ENCODE measurements at places on chromosomes 7 and 10. TPM values are rescaled to one million over a fixed set of nuclear protein-coding genes. Genes with fewer than 3 reads are reported as not detected.

The UNC5B gene
- 0.10 TPM for total RNA-seq

The MNX1 gene
- not detected for total RNA-seq

The WDR86 gene
- total RNA-seq: not detected

The KNDC1 gene
- 0.54 TPM for total RNA-seq

The PRPS1L1 gene
- total RNA-seq: not detected

The HMX2 gene
- not detected for total RNA-seq

The TAS2R3 gene
- 0.99 TPM for total RNA-seq

DNA sequence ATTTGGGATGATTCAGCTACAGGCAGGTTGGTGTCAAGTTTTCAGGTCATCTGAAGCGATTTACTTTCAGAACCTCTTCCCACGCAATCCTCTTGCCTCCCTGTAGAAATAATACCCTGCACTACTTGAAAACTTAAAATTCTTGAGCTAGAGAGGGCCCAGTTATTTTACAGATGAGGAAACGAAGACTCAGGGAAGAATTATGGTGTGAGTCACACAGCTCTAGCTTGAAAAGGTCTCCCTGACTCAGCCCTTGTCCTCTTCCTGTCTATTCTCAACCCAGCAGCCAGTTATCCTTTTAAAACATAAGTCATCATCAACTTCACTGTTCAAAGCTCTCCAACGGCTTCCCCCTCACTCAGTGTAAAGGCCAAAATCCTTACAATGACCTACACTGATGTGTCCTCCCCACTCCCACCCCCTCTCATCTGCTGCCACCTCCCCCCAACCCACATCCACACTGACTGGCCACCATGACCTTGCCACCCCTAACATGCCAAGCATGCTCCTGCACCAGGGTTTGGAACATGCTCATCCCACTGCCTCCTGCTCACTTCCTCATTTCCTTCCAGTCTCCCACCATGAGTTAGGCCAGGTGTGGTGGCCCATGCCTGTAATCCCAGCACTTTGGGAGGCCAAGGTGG is 3.4 kb downstream of the DNMBP start:
- no peak for DNase-seq

GRCh38 chr10:78899996-78900714 is 168.6 kb upstream of the ZMIZ1 start:
- DNase-seq: no peak

- DNase-seq: no peak
Measured at GRCh38 chr7:27418541-27418940, 175.9 kb downstream of the EVX1 start.

DNA sequence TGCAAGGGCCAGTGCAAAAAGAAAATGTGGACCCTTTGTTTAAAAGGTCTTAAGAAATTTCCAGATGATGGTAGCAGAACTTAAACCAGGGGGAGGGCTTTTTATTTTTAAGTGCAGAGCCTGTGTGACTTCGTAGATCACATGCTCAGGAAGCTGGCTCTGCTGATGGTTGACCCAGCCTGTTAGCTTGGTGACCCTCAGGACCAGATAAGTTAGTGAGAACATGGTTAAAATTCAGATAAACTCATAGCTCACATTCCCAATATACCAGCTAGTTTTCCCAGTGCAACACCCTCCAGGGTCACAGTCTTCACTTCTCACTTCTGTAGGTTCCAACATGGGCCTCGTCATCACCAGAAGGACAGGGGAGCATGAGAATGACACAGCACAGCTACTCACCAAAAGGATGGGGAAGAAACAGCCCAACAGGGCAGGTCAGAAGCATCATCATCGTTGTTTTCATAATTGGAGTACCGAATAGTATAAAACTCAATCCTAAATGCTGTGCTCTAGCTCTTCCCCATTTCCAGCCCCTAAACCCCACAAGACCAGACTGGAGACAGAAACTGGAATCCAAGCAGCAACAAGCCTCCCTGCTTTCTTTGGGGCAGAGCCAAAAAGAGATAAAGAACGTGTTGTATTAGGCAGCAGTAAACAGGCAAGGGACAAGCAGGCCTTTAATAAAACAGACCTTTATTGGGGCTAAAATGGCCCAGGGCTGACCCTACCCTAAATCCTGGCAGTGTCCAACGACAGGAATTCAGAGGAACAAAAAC is 102.2 kb upstream of the ANKRD1 start:
- no peak for DNase-seq

- DNase-seq: no peak
Measured at GRCh38 chr7:45233249-45233775, 75.7 kb downstream of the RAMP3 start.

GRCh38 chr10:86402283-86402941 is 35.8 kb upstream of the GRID1 start:
- no peak for DNase-seq

DNA sequence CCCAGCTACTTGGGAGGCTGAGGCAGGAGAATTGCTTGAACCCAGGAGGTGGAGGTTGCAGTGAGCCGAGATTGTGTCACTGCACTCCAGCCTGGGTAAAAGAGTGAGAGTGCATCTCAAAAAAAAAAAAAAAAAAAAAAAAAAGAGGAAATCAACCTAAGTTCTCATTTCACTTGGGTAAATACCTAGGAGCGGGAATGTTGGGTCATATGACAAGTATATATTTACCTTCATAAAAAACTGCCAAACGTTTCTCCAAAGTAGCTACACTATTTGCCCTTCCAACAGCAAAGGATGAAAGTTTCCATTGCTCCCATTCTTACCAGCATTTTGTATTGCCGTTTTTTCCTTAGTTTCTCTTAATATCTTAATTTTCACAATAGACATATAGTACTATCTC is 9.8 kb downstream of the P4HA1 start:
- DNase-seq: no peak

GRCh38 chr7:139341776-139342226 is 664 bp downstream of the FMC1 start:
- no peak for DNase-seq

GRCh38 chr7:108290459-108291151 is 160.4 kb upstream of the LAMB4 start:
- no peak for DNase-seq

DNA sequence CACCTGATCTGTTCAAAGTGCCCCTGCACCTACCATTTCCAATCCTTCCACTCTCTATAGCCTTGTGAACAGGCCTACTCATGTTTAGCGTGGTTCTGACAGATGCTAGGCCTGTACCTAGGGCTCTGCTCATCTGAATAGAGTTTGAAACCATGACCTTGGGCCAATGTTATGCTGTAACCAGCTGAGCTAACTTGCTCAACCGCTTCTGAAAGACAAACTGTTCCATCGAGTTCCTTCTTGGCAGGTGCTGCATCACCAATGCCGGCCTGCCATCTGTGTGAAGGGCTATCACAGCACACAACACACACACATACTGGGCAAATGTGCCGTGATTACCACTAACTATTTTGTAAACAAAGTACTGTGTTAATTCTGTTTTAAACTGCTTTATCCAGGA is 419.0 kb upstream of the GALNT17 start:
- no peak for DNase-seq

- no peak for DNase-seq
Measured at GRCh38 chr10:11586170-11586569, 25.3 kb downstream of the USP6NL start.

- DNase-seq: no peak
Measured at GRCh38 chr7:88835147-88835728, 39.7 kb upstream of the TEX47 start.

Measured in activated T-helper 1 cell treated with anti-CD3 and anti-CD28 coated beads, Interleukin-12 subunit alpha, Interleukin-12 subunit beta, Interleukin-2, Interleukin-4 antibody, amounts not matched to agents 30 ng/mL and 10 ng/mL and 1 ng/mL, durations not matched to agents 14 hours and 24 hours and 36 hours (primary cell).